ENCODE measurements at places on chromosomes 1 and 21.
A peak's percentile ranks its signal among the peaks of the same experiment; 100 is the strongest.

GRCh38 chr1:76802094-76802493 lies 65.2 kb upstream of the ST6GALNAC5 start:
- DNase-seq = no peak

DNA sequence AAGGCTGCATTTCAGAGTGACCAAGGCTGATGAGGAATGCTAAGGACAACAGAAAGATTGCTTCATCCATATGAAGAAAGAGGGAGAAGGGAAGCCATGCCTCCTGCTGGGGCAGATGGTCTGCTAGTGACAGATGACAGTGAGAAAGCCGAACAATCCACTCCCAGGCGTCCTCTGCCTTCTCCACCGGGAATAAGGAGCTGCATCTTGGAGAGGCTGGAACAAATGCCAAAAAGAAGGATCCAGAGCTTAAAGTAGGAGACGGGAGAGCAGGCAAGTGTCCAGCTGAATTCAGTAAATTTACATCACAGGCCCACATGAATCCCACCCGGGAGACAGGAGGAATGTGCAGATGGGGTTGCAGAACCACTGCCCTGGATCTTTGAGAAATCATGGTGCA lies 33.4 kb downstream of the DDX20 start:
- DNase-seq = no peak

DNA sequence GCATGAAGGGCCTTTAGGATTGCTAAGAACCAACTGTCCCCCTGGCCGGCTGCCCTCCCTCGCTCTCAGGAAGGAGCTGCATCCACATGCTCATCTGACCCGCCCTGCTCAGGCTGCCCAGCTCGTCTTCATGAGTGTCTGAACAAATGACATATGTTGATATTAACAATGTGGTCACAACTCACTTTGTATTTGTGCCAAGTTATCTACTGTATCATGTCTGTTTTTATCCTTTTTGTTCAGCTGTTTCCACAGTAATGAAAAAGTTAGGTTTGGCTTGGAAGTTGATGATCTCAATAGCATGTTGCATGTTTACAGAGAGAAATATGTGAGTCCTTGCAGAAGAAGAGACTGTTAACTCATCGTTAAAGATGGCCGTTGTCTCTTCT lies 75.1 kb downstream of the PHTF1 start:
- DNase-seq = no peak

- DNase-seq = no peak
Observed at GRCh38 chr1:42240966-42241755, 76.6 kb upstream of the GUCA2A start.

GRCh38 chr1:227318853-227319607 lies 738 bp upstream of the CDC42BPA start:
- DNase-seq = no peak

GRCh38 chr1:30899577-30900389 lies 8.8 kb downstream of the SDC3 start:
- DNase-seq = no peak

GRCh38 chr21:22450507-22450906 lies 1452.3 kb downstream of the NCAM2 start:
- no peak for DNase-seq

- DNase-seq = peak; percentile 67
Observed at GRCh38 chr21:38159355-38159754, 97.4 kb upstream of the KCNJ15 start.

DNA sequence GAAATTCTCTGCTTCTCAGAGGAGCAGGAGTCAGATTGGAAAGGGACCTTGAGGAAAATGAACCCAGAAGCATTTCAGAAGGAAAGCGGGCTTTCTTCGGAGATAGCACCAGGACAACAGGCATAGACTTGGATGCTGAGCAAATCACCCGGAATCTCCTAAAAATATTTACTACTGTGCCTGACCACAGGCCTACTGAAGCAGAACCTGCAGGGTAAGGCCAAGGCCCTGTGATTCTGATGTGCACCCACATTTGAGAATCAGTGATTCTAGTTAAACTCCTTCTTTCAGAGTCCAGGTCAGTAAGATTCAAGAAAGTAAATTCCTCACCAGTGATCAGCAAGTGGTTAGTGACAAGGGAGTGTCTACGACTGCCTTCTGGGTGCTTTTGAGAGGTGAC lies 307.3 kb upstream of the DUSP10 start:
- DNase-seq = no peak

- DNase-seq = no peak
Observed at GRCh38 chr1:40221977-40222772, 25.6 kb upstream of the TMCO2 start.

- no peak for DNase-seq
Observed at GRCh38 chr1:5628416-5628815, 363.8 kb downstream of the NPHP4 start.

GRCh38 chr1:116916533-116917445 lies 7.1 kb downstream of the PTGFRN start:
- DNase-seq = no peak

- no peak for DNase-seq
Observed at GRCh38 chr1:231818337-231818736, 191.7 kb downstream of the DISC1 start.

DNA sequence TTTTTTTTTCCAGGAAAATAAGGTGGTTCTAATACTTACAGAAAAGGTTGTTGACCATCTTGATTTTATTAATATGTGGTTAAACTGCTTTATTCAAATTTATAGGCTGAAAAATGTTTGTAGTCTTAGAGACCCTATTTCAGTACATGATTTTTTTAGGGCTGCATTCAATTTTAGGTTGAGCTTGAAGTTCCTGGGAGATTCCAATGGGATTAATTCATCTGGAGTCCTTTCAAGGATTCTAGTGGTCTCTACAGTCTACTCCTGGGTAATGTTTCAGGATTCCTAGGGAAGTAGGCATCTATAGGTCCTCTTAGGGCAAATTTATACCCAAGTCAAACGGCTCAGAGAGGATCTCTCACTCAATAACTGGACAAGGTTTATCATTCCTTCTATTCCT lies 126.7 kb downstream of the HMCN1 start:
- no peak for DNase-seq

DNA sequence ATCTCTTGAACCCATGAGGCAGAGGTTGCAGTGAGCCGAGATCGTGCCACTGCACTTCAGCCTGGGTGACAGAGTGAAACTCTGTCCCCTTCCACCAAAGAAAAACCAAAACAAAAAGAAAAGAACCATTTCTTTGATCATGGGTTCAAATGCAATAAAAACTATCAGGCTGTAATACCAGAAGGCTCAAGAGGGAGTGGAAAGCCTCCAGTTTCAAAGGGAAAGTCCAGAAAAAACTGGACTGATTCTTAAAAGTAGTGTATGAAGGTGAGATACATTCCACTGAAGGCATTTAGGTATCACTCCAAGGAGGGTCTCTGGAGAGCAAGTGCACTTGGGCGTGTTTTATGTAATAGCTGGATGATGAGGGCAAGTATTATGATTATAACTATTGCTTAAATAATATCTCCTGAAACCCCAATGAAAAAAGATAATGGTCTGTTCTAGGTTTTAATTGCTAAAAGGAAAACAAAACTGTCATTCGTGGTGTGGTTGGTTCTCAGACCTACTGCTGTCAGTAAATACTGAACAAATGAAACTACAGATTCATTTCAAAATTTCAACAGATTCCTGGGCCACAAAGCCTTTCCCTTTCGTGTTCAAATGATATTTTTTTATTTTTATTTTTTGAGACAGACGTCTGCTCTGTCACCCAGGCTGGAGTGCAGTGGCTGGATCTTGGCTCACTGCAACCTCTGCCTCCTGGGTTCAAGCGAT lies 6.0 kb upstream of the CAMTA1 start:
- no peak for DNase-seq

DNA sequence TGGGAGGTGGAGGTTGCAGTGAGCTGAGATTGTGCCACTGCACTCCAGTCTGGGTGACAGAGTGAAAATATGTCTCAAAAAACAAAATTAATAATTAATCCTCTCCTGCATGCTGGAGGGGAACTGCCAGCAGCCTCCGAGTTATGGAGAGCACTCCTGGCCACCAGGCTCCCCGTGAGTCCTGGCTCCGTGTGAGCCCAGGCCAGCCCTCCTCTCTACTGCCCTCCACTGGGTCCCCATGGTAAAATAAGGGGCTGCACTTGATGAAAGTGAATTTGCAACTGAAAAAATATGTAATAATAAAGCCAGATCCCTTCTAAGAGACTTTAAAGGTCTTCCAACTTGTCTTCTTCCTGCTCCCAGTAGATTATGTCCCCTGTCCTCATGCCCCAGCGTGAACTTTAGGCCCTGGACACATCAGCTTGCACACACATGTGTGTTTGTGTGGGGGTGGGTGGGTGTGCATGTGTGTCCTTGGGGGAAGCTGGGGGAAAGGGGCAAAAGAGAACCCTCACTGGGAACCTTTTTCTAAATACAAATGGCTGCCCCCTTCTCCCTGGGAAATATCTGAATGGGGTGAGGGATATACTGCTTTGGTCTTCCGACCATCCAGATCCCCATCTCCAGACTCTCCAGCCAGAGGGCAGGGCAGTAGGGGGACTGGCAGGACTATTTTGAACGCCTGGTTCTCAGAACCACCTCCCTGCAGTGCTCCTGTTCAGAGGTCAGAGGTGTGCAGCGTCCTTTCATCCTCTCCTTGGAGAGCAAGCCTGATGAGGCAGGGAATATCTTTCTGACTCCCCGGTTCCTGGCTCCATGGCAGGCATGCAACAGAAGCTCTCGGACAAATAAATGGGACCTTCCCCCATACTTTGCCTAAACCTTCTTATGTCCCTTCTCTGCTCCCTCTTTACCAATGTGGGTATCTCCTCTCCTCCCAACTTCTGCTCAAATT lies 26.2 kb downstream of the NEK2 start:
- peak; percentile 50 for DNase-seq

DNA sequence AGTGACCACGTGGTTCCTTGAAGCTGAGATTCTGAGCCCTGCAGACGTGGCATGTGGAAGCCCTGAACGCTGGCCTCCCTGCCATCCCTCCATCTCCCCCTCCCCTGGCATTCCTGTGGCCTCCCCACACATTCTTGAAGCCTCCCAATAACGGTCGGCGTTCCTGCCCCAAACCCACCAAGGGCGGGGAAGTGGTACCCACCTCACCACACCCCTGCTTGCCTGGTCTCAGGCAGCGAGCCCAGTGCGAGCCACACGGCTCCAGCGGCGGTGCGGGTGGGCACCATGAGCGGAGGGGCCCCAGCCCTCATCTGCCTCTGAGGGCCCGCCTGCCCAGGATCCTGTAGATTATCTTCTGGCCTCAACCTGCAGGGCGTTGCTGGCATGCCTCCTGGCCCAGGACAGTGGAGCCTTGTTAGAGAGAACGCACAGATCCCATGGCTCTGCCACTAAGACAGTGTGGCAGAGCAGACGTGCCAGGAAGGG lies 20.6 kb upstream of the PRELP start:
- DNase-seq = no peak

- no peak for DNase-seq
Observed at GRCh38 chr1:221810406-221810805, 68.5 kb upstream of the DUSP10 start.

- no peak for DNase-seq
Observed at GRCh38 chr21:41726058-41726558, 40.7 kb downstream of the RIPK4 start.

DNA sequence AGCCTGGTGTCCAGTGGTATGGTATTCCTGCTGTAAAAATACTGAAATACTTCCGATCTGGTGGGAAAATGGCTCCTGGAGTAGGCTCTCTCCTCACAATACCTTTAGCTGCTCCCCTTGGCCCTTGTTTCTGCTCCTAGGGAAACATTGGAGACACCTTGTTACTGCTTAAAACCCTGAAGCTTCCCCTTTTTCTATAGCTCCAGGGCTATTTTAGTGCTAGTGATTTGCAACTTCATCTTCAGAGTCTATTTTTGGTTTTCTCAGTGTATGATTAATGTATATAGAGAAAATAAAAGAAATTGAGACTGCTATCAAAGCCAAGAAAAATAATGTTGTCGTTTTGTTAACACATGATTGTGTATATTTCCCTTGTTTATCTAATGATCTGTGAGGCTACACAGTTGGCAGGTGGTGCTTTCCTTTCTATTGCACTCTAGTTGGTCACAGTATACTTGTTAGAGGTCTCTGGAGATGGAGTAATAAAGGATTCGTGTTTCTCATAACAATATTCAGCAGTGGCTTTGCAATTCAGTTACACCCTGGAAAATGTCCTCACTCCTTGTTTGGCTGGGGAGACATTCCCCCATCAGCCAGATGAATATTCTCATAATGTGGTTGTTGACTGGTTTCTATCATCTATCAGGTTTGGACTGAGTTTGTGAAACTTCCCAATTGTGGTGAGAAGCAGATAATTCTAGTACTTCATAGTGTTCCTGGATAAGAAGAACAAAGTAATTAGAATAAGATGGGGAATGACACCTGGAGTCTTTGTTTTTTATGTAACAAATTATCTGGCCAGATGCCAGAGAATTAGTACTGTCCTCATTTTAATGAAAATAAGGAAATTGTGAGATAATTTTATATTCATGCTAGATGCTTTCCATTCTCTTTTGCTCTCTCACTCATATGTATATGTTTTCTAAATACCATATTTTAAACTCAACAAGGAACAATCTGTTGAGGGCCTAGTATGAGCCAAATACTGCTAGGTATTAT lies 44.8 kb upstream of the CACYBP start:
- DNase-seq = no peak

GRCh38 chr1:6279066-6279465 lies 18.2 kb upstream of the GPR153 start:
- DNase-seq = no peak

GRCh38 chr1:30867537-30867936 lies 41.0 kb downstream of the SDC3 start:
- no peak for DNase-seq

- peak; percentile 66 for DNase-seq
Observed at GRCh38 chr1:32014199-32014947, 705 bp downstream of the KHDRBS1 start.

DNA sequence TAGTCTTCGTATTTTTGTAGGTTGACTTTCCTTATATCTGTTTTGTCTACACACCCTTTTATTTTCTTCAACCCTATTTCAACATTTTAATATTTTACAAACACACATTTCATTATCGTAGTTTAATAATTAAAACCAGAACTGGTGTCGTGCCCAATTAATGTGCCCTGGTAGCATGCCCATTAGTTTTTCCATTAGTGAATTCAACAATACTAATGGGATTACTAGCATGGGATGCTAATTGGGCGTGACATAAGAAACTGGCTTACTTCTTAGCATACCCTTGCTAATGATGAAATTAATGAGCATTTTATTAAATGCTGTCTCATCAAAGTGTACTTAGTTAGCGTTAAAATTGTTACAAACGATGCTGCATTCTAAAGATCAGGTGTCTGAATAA lies 332.7 kb downstream of the USH2A start:
- no peak for DNase-seq

DNA sequence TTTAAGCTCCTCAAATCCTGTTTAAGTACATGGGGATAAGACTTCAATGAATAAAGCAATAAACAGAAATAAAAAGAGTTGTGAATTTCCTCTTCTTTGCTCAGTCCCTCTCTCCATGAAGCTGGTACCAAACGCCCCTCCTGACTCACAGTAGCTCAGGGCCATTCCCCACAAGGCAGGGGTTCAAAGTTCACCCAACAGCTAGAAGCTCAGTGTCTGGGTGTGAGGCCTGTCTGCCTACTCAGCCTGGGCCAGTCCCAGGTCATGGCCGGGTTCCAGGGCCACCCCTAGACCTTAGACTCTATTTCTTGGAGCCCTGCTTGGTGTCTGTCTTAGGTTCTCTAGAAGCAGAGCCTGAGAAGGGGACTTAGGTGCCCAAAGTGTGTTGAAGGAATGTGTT lies 251.5 kb downstream of the GRIK3 start:
- no peak for DNase-seq

GRCh38 chr1:52249831-52250230 lies 107.9 kb downstream of the ZFYVE9 start:
- DNase-seq = no peak

Measured in activated T-cell treated with anti-CD3 and anti-CD28 coated beads, Interleukin-2, amount 50 U/mL, for 48 hours (primary cell).